ENCODE measurements at places on chromosomes 12 and 14.

- DNase-seq, result no peak
These were observed 27.8 kb downstream of the HECTD4 start for GRCh38 chr12:112354399-112354798.

DNA sequence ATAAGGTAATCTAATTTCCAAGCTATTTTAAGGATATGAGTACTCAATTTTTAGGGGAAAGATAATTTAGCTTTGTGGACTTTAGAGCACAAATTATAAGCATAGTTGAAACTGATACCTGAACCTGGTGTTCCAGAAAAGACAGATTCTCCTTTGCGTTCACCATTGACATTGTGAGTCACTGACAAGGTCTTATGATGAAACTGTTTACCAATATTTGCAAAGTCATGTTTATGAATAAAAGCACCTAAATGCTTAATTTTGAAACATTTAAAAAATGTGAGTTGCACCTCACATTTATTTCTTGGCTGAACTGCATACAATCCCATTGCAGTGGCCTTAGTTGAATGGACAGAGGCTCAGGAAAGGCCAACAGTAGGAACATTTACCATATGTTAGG, 3.9 kb downstream of the BCAT1 start:
- no peak for DNase-seq

- DNase-seq, result no peak
These were observed 13.1 kb downstream of the ATXN3 start for GRCh38 chr14:92093320-92093719.

- DNase-seq, result no peak
These were observed 32.6 kb upstream of the DAAM1 start for GRCh38 chr14:59155886-59156285.

DNA sequence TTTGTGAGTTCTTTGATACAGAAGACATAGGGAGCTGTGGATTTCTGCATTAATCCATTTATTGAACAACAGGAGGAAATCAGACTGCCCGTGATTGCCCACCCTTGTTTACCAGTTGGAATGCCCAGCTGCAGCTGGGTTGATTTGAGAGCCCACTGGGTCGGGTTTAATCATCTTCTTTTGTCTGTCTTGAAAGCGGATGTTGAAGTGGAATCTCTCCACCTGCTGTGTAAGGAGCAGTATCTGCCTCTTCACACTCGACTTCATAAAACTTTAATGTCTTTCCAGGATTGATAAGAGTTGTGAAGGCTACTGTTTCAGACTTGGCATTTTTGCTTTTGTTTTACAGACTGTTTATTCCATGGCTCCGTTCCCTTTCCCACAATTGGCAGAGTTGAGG, 39.9 kb downstream of the TBC1D30 start:
- no peak for DNase-seq

DNA sequence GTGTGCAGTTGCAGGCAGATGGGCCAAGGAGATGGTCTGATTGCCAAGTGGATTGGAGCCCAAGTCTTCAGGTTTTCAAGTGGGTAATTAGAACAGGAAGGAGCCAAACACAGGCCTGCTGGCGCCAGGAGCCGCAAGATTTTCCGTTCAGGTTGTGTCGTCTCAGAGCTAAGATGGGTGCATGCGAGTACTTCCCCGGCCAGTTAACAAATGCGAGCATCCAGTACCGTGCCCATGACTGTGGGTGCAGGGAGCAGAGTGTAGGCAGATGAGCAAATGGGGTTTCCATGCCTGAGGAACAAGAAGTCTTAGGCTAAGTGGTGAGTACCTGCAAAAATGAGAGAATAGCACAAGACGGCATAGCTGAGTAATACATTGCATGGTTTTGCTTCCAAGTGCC, 90.5 kb downstream of the CHST11 start:
- no peak for DNase-seq

- DNase-seq, result no peak
These were observed 140.1 kb upstream of the CPM start for GRCh38 chr12:69073035-69073434.

- DNase-seq, result no peak
These were observed 68.3 kb upstream of the TUNAR start for GRCh38 chr14:95808371-95808770.

DNA sequence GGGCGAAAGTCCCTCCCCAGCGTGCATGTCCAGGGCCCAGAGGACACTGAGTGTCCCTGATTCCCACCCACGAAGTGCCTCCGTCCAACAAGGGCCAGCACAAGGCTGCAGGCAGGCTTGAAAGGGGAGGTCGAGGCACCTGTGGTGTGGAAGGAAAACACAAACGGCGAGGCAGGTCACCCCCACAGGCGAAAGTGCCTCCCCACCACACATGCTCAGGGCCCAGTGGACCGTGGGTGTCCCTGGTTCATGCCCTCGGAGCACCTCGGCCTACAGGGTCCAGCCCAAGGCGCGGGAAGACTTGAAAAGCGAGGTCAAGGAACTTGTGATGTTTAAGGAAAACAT, 370.4 kb downstream of the ALG10 start:
- DNase-seq, result no peak

GRCh38 chr14:89359477-89360222, 57.4 kb downstream of the FOXN3 start:
- DNase-seq, result no peak

DNA sequence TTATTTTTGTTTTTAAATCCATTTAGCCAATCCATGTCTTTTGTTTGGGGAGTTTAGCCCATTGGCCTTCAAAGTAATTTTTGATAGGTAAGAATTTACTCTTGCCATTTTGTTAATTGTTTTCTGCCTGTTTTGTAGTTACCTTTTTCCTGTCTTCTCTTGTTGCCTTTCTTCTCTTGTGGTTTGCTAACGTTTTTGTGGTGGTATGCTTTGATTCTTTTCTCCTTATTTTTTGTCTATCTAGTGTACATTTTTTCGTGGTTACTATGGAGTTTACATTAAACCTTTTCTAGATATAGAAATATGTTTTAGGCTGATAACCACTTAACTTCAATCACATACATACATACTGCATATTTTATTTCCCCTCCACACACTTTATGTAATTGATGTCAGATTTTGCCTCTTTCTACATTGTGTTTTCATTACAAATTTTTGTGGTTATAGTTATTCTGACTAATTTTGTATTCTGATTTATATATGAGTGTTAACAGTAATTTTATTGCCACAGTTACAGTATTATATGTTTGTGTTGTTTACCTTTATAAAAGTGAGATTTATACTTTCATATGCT, 19.2 kb upstream of the PPP1R12A start:
- DNase-seq, result no peak

- no peak for DNase-seq
These were observed 12.3 kb downstream of the GTF2A1 start for GRCh38 chr14:81208489-81208888.

DNA sequence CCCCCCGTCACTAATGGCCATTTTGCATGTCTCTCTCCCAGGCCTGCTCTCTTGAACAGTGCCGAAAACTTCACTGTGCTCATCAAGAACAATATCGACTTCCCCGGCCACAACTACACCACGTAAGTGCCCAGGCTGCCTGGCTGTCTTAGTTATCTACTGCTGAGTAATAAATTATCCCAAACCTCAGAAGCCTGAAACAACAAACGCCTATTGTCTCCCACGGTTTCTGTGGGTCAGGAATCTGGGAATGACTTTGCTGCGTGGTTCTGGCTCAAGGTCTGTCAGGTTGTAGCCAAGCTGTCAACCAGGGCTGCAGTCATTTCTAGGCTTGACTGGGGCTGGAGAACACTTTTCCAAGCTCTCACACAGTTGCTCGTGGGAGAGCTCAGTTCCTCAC, 32.6 kb downstream of the P2RX7 start:
- peak; percentile 27 for DNase-seq

DNA sequence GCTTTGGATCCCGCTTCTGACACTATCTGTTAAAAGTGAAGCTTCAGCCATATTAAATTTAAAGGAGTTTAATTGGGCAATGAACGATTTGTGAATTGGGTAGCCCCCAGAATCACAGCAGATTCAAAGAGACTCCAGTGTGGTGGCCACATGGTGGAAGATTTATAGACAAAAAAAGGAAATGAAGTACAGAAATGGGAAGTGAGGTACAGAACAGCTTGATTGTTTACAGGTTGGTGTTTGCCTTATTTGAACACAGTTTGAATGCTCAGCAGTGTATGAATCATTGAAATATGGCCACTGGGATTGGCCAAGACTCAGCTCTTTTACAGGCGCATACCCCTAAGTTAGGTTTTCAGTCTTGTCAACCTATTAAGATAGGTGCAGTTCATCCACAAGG, 21.9 kb downstream of the CCDC91 start:
- no peak for DNase-seq

DNA sequence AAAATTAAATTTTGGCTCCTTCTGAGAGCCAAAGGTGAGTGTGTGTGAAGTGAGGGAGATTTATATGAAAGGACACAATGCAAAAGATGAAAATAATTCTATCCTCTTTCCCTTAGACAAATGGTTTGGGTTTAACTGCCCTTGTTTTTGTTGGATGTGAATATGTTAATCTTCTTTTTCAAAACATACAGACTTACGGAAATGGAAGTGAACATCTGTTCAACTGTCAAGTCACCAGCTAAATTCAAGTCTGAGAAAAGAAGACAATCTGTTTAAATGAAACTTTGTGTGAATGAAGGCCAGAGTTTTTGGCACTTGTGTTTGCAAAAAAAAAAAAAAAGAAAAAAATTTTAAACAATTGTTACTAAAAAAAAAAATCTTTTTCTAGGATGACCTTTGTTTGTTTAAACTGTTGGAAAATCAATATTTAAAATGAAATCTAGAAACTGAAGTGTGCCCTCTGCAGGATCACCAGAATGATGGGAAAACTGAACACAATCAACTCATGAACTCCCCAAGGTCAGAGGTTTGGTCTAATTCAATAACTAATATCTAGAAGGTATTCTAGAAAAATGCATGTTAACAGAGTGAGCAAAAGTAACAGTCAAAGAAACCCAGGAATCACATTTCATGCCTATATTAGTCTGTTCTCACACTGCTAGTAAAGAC, 448.8 kb downstream of the FLRT2 start:
- DNase-seq, result no peak

- DNase-seq, result no peak
These were observed 12.1 kb downstream of the SLC7A8 start for GRCh38 chr14:23171222-23171975.

DNA sequence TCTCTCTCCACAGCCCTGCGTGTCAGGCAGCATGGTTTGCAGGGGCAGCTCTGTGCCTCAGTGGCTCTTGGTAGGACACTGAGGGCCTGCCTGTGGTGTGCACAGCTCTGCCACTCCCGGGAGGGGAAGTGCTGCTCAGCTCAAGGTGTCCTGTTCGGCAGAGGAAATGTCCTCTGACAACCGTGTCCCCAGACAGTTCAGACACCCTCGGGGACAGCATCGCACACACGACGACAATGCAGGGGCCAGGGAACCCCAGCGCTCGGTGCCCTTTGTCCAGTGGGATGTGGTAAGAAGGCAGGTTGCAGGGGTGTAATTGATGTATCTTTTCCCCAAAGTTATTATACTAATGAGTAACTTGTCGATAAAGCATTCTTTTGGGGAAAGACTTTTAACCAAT, 14.2 kb downstream of the ANKLE2 start:
- no peak for DNase-seq

GRCh38 chr12:94616203-94616729, 34.1 kb downstream of the TMCC3 start:
- DNase-seq, result peak; percentile 88

GRCh38 chr14:91229743-91230200, 14.7 kb downstream of the GPR68 start:
- peak; percentile 74 for DNase-seq

GRCh38 chr14:37826869-37827268, 231.4 kb downstream of the TTC6 start:
- DNase-seq, result no peak

- DNase-seq, result peak; percentile 58
These were observed 154.6 kb upstream of the GRIN2B start for GRCh38 chr12:14135996-14136395.

GRCh38 chr14:55352201-55352600, 59.4 kb downstream of the ATG14 start:
- no peak for DNase-seq

GRCh38 chr14:98919434-98919833, 352.6 kb downstream of the BCL11B start:
- DNase-seq, result no peak

DNA sequence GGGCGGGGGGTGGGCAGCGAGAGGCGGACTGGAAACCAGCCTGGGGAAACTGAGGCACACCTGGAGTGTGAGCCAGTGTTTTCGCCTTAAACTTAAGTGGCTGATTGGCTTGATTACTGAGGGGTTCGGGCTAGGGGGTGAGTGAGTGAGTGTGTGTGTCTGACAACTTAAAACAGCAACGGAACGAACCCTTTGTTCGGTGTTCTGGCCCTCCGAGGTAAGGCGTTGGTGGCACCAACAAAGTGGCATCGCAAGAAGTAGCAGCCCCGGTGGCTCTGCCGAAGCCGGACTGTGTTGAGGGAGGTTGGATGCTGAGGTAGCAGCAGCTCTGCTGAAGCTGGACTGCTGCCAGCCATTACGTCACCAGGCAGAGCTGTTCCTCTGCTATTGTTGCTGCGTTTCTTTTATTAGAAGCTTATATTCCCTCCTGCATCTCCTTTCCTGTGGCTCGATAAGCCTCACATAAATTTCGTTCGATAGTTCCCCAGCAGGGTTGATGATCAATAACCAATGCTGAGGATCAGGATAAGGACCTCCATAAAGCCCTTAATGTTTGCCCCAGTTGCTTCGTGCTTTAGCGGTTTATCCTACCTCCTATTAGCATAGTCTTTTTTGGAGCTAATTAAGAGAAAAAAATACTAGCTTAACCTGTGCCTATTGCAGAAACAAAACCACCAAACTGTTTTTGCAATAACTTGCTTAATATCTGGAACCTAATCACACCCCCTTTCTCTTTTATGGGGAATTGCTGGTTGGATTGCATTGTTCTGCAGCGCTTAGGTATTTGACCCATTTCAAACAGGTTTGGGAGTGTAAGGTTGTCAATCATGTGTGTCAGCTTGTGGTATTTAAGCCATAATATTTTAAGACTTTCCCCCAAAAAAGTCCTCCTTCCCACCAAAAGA, 1.3 kb downstream of the GPR137C start:
- peak; percentile 89 for DNase-seq

- DNase-seq, result no peak
These were observed 2.8 kb downstream of the ETFBKMT start for GRCh38 chr12:31662176-31662849.

DNA sequence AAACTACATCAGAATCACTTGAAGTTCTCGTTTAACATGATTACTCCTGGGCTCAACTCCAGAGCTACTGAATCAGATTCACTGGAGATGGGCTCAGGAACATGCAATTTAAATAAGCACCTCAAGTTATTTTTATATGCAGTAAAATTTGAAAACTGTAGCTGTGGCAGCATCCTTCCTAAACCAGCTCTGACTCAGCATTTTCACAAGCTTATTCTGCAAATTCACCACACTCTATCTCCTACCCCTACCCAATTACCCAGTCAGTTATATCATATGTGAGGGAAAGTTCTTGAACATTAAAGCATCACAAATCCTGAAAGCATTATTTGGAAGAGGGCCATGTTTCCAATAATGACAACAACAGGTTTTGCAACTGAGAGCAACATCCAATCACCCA, 24.2 kb upstream of the LRRC9 start:
- DNase-seq, result no peak

DNA sequence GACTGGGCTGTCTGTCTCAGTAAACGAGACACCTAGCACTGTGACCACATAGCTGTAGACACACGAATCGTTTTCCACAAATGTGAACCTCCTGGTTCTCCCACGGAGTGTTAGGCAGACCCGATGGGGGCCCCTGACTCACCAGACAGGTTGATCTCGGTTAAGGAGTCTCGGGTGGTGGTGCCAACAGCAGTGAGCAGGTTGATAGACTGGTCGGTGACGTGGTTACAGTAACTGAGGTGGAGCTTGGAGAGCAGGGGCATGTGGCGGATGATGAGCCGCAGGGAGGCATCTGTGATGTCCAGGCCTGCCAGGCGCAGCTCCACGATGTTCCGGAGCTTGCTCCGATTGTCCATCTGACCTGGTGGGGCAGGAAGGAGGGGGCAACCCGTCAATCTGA, 39.8 kb downstream of the RNF34 start:
- DNase-seq, result no peak

Measured in kidney tubule cell (primary cell).